Amniotic stem cell (primary cell): ENCODE measurements at places on chromosomes 11 and 22.

GRCh38 chr11:38562562-38562961 is 1964.5 kb upstream of the RAG2 start:
- no peak for DNase-seq

DNA sequence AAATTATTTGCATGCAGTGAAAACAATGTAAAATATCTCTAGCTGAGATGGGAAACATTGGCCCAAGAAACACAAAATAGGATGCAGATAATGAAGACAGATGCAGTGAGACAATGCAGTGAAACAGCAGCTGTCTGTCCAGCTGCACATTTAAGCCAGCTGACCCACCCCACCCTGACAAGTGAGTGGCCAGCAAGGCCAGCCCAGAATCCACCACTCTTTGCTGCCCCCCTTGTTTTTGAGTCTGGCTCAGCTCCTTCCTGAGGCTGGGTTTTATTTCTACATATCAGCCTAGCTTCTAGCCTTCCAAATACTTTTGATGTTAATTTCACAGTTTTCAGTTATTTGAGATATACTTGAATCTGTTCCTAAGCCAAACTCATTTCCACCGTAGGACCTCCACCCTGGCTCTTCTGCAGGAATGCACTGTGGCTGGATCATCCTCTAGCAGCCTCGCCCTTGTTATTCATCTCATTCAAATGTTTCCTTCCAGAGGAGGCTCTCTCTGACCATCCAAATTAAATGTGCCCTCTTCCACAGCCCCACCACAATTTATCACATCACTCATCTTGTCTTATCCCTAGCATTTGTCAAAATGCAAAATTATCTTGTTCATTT is 154.1 kb upstream of the POU2AF2 start:
- no peak for DNase-seq

- DNase-seq = peak; percentile 33
Observed at GRCh38 chr11:104164028-104164520, at the start of gene PDGFD. PDGFD (minus strand) TSS chr11:104164147.

DNA sequence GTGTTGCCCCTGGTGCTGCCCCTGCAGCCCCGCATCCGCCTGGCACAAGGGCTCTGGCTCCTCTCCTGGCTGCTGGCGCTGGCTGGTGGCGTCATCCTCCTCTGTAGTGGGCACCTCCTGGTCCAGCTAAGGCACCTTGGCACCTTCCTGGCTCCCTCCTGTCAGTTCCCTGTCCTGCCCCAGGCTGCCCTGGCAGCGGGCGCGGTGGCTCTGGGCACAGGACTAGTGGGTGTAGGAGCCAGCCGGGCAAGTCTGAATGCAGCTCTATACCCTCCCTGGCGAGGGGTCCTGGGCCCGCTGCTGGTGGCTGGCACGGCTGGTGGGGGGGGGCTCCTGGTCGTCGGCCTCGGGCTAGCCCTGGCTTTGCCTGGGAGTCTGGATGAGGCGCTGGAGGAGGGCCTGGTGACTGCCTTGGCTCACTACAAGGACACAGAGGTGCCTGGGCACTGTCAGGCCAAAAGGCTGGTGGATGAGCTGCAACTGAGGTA is 278 bp downstream of the ROM1 start:
- no peak for DNase-seq

DNA sequence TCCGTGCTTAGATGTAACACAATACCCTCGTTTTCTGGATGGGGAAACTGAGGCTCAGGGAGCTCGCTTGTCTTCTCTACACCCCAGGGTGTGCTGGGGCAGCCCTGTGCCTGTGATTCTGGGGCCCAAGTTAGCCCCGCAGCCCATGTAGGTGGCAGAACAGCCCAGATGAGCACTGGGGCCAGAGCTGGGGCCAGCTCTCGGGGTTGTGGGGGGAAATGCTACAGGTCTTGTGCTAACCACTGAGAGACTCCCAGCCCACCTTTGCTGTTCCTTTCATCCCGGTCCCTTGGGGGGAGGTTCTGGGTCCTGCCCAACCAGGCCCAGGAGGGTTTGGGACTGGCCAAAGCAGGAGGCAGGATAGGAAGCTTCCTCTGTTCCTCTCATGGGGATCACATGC is 13.5 kb downstream of the MYEOV start:
- DNase-seq = no peak

GRCh38 chr22:43118953-43119458 is 8.5 kb downstream of the BIK start:
- no peak for DNase-seq

- no peak for DNase-seq
Observed at GRCh38 chr11:16226245-16226644, 130.1 kb downstream of the SOX6 start.

DNA sequence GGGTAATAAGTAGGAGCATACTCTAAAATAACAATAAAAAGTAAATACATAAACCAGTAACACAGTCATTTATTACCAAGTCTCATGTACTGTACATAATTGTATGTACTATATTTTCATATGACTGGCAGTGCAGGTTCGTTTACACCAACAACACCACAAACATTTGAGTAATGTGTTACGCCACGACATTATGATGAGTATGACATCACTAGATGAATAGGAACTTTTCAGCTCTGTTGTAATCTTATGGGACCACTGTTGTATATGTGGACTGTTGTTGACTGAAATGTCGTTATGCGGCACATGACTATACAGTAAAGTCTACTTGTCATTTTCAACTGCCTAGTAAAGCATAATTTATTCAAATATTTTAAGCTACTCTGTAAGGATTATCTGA is 18.6 kb downstream of the KIF18A start:
- DNase-seq = no peak

GRCh38 chr11:102874852-102875251 is at the start of gene MMP12:
MMP12 (minus strand) TSS chr11:102874982; CDS start chr11:102874937, 45 bp downstream.
- no peak for DNase-seq

- DNase-seq = no peak
Observed at GRCh38 chr22:48307931-48308330, 1519.7 kb downstream of the BRD1 start.

DNA sequence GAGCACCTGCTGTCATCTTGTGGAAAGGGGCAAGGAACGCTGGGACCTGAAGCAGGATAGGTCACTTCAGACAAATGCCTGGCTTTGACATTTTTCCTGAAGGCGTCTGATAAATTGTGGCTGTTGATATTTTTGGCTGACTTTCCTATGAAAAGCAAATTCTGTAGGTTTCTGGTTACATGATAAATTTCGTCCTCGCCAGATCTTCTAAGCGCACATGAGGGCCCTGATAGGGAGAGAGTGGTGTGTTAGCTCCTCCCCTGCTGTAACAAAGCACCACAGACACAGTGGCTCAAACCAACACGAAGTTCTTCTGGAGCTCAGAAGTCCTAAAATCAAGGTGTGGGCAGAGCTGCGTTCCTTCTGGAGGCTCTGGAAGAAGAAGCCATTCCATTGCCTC is 19.6 kb downstream of the APOL4 start:
- DNase-seq = no peak

DNA sequence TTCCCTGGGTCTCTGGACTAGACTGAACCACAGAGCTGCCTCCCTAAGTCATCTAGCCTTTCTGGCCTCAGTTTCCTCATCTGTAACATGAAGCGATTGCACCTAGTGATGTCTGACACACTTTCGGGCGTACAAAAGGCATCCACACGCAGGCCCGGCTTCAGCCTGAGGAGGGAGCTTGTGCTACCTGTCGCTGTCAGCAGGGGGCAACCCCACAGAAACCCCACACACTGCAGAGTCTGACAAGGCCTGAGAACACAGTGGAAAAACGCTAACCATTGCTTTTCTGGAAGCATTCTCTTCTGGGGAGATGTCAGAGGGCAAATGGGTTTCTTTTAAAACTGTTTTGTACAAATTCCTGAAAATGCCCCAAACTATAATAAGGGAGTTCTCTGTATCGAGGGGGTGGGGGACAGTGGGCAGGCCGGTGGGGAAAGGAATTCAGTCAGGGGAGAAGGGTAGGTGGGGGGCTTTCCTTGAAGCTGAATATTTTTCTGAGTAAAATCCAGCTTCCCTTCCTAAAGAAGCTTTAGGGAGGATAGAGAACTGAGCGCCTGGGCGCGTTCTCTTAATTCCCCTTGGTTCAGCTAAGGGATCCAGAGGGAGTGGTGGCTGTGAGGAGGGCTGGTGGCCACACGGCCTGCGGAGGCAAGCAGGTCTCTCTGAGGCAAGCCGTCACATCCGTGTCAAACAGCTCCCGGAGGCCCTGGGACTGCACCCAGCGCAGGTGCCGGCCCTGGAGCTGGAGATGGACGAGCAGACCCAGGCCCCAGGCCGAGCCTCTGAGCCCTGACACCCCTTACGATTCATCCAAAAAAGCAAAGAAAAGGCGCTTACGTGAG is 533 bp downstream of the ELF5 start:
- DNase-seq = peak; percentile 3

- peak; percentile 23 for DNase-seq
Observed at GRCh38 chr11:46308631-46309419, 31.4 kb downstream of the CREB3L1 start.

- DNase-seq = no peak
Observed at GRCh38 chr22:47612311-47612910, 850.0 kb downstream of the TBC1D22A start.

GRCh38 chr11:47668665-47669064 is 26.3 kb upstream of the MTCH2 start:
- DNase-seq = no peak

DNA sequence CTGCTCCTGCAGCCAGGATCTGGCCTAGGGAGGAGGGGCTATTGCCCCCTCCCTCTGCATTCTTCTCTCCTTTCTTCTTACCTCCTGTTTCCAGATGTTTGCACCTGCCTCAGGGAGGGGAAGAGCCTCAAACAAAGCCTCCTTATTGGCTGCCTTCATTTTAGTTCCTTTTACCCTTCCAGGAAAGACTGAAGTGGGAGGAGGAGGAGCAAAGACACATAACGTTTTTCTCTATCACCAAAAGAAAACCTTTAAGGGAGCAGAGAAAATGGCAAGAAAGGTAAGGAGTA is 13.3 kb upstream of the CHRM1 start:
- DNase-seq = no peak

GRCh38 chr22:39448205-39449054 is 8.4 kb upstream of the MGAT3 start:
- DNase-seq = no peak

- no peak for DNase-seq
Observed at GRCh38 chr11:95698676-95699557, 90.7 kb downstream of the FAM76B start.

- no peak for DNase-seq
Observed at GRCh38 chr22:42010778-42011177, 12.2 kb downstream of the WBP2NL start.

- no peak for DNase-seq
Observed at GRCh38 chr22:37848587-37849088, 581 bp upstream of the EIF3L start.

DNA sequence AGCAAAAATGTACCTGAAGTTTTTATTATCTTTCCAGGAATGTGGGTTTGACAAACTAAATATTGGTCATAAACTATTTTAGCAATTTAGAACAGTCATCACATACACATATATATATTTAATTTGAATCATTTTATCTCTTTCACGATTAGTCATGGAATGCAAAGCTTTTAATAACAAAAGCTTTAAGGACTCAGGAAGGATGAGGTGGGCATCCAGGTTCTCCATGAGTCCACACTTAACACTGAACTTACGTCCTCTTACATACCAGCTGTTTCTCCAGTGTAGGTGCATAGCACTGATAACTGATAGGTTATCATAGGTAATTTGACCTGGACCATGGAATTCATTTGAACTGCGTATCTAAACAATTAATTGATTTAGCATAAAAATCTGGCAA is 28.1 kb upstream of the GNAZ start:
- no peak for DNase-seq

- DNase-seq = no peak
Observed at GRCh38 chr11:132052904-132053303, 682.5 kb downstream of the NTM start.

DNA sequence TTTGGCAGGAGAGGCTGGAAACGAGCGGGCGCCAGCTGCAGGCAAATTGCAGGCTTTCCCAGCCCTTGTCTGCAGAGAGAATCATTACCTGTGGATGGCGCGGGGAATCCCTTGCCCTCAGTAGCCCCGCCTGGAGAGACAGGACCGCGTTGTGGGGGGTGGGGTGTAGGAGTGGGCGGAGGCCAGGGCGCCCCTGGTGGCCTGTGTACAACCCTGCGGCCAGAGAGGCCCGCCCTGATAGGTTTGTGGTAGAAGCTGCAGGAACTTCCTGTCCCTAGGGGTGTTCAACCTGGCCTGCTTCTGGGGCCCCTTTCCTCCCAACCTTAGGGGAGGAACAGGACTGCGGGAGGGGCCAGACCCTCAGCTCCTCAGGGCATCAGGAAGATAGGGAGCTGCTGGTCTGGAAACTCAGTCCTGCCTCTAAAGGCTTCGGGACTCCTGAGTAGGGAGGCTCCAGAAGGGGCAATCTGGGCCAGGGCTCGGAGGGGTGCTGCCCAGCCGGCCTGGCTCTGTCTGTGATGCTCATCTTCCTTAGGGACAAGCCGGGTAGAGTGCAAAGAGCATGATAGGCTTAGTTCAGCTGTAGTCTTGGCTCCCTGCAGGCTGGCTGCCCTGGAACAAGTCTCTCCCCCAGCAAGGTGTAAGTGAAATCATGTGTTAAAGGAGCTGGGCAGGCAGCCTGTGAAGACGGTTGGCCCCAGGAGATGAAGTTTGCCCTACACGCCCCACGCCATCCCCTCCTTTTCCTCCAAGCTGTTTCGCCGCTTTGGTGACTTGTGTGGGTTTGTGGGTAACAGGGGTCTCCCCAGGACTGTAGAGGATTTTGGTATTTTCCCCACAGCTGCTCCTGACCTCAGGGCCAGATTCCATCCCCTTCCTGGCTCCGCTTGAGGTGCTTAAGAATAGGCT is 24.1 kb upstream of the SUSD2 start:
- peak; percentile 51 for DNase-seq

DNA sequence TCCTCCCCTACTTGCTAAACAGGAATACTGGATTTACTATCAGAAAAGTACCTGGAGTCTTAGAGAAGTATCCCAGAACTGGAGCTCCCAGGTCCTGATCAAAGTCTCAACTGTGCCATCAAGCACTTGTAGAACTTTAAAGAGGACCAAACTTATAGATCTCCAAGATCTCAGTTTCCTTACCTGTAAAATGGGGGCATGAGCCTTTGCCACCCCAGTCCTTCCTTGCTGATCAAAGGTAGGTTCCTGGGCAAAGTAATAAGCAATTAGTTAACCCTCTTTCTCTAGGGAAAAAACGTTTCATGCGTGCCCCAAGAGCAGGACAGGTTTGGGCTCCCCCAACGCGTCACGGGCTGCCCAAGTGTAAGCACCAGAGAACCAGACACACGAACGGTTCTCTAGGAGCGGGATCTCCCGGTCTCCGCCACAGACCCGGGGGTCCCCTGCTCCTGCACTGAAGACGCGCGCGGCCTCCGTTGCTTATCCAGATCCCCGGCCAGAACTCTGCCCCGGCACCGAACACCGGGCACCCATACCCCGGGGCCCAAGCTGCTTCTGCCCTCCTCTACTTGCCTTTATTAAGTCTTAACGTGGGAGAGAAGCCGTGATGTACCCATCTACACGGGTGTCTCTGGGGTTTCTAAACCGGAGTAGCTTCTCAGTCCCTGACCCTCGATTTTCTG is 505 bp downstream of the ZNF214 start:
- DNase-seq = no peak
